Left hindlimb (tissue), 1 donor: ENCODE measurements at places on chromosomes 4 and X.

DNA sequence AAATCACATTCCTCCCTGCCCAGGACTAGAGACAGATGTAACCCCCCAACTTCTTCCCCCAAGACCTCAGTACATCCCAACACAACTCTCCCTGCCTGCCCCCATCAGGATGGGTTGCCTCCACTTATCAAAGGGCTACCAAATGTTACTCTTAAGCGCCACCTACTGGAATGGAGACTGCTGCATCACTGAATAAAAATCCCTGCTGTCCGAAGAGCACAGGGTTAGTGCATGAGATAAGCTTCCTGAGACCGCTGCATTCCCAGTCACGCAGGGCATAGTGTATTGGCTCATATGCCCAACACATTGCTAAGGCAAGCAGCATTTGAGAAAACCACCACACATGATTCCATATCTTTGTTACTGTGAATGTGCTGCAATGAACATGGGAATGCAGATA lies 544.5 kb downstream of the PPP4R3C start:
- DNase-seq = no peak

DNA sequence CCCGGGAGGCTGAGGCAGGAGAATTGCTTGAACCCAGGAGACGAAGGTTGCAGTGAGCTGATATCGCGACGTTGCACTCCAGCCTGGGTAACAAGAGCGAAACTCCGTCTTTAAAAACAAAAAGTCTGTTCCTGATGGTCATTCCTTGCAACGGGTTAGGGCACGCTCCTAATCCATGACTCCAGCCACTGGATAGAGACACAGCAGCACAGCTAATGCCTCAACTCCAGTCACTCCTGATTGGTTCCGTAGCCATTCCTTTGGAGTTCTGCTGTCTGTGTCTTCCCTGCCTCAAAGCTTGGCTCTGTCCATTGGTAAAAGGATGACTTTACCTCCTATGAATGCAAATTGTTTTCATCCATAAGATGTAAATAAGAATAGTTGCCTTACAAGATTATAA lies 44.3 kb upstream of the FAM9A start:
- DNase-seq = no peak

GRCh38 chrX:48578661-48579128 lies 4.4 kb downstream of the RBM3 start:
- DNase-seq = no peak

- DNase-seq = no peak
Observed at GRCh38 chr4:37729649-37730004, 43.5 kb upstream of the RELL1 start.

GRCh38 chrX:7926501-7926900 lies 712 bp downstream of the PNPLA4 start:
- DNase-seq = no peak

DNA sequence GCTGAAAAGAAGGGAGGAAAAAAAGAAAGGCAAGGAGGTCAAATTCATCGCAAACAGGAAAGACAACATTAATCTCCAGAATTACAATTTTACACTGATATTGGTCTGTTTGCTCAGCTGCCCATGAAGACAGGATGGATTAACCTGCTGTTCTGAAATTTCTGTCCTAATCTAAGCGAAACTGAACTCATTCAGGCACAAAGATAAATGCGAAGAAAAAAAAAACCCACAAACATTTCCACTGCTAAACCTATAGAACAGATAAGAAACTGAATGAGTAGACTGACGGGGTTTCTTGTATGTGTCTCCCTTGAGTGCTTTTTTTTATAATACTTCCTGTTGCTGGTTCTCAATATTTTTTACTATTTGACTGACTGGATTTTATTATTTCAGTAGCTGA lies 251.8 kb upstream of the FTHL17 start:
- no peak for DNase-seq

- no peak for DNase-seq
Observed at GRCh38 chrX:2954541-2954940, 25.4 kb upstream of the ARSD start.

- no peak for DNase-seq
Observed at GRCh38 chr4:24807611-24808010, 12.2 kb downstream of the SOD3 start.
